Type B pancreatic cell (in vitro differentiated cells): ENCODE measurements at places on chromosomes 7 and 10.
A peak's percentile ranks its signal among the peaks of the same experiment; 100 is the strongest.

- peak overlapping the region; percentile 50 for H3K27ac ChIP-seq
- H3K27me3 ChIP-seq = peaks cover 14% of the 10 kb centered on the region
- peaks cover 40% of the 10 kb centered on the region for H3K4me1 ChIP-seq
- peaks cover 3% of the 10 kb centered on the region for H3K36me3 ChIP-seq
- no peak for DNase-seq
These were observed 269.8 kb downstream of the ADARB2 start for GRCh38 chr10:1467334-1468076.

- no peak for DNase-seq
- H3K36me3 ChIP-seq = peaks cover 28% of the 10 kb centered on the region
- H3K4me1 ChIP-seq = no peaks in the 10 kb centered on the region
- no peak overlapping the region for H3K4me3 ChIP-seq
- no peak overlapping the region for H3K27ac ChIP-seq
These were observed 58.8 kb downstream of the TSPAN12 start for GRCh38 chr7:120799147-120799546.

DNA sequence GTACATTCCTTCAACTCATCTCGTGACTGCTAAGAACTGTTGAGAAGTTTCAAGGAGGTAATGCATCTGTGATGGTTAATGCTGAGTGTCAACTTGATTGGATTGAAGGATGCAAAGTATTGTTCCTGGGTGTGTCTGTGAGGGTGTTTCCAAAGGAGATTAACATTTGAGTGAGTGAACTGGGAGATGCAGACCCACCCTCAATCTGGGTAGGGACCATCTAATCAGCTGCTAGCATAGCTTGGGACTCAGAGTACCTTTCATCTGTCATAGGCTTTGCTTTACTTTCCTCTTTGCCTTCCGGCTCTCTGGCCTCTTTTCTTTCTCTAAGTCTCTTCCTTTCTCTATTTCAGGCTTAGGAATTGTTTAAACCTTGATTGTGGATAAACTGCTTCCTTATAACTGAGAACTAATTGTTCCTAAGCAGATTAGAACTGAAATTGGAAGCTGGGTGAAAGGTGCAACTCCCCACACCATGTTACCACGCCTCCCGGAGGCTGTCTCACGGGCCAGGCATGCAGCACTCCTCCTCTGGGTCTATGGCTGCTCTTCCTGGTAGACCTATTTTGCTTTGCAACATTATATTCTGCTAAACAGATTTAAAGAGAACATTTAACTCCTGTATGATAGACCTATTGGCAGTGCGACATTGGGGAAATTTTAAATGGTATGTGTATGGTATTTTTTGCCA lies 298.2 kb downstream of the CCSER2 start:
- DNase-seq = no peak
- H3K4me3 ChIP-seq = no peak overlapping the region
- no peaks in the 10 kb centered on the region for H3K4me1 ChIP-seq
- no peaks in the 10 kb centered on the region for H3K36me3 ChIP-seq
- H3K27me3 ChIP-seq = peaks cover 5% of the 10 kb centered on the region

GRCh38 chr7:38187794-38188440 lies 9.9 kb downstream of the STARD3NL start:
- peak overlapping the region; percentile 25 for H3K27ac ChIP-seq
- peaks cover 38% of the 10 kb centered on the region for H3K4me1 ChIP-seq
- H3K27me3 ChIP-seq = no peaks in the 10 kb centered on the region
- no peak overlapping the region for H3K4me3 ChIP-seq

GRCh38 chr10:12690525-12691126 lies 310.9 kb downstream of the CCDC3 start:
- no peaks in the 10 kb centered on the region for H3K27me3 ChIP-seq
- DNase-seq = no peak
- peaks cover 14% of the 10 kb centered on the region for H3K4me1 ChIP-seq
- no peak overlapping the region for H3K27ac ChIP-seq
- H3K4me3 ChIP-seq = no peak overlapping the region

GRCh38 chr10:29668628-29669027 lies 33.9 kb upstream of the SVIL start:
- DNase-seq = no peak
- H3K36me3 ChIP-seq = peaks cover 58% of the 10 kb centered on the region
- H3K4me3 ChIP-seq = peak overlapping the region; percentile 63
- H3K27ac ChIP-seq = peak overlapping the region; percentile 83

DNA sequence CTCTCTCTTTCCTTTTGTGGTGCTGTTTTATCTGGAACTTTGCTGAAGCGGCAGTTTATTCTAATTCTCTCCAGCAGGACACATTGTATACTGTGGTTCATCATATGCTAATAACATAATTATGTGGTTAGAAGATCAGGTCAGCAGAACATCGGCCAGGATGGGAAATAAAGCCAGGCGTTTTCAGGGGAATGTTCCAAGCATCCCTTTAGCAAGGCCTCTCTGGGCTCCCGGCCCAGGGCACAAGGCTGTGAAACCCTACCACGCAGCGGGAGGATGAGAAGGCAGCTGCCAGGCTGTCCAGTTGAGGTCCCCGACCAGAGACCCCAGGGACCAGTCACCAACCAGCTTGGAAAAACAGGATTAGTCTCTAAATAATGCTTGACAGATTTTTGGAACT lies 112.2 kb upstream of the GALNT17 start:
- no peak overlapping the region for H3K27ac ChIP-seq
- H3K27me3 ChIP-seq = peaks cover 3% of the 10 kb centered on the region
- no peak for DNase-seq
- no peak overlapping the region for H3K4me3 ChIP-seq
- H3K36me3 ChIP-seq = no peaks in the 10 kb centered on the region
- H3K4me1 ChIP-seq = no peaks in the 10 kb centered on the region

GRCh38 chr7:105224884-105225651 lies 163.7 kb downstream of the SRPK2 start:
- H3K4me3 ChIP-seq = no peak overlapping the region
- H3K4me1 ChIP-seq = peaks cover 13% of the 10 kb centered on the region
- no peak for DNase-seq
